ENCODE measurements at places on chromosomes 3 and 15. TPM values are rescaled to one million over a fixed set of nuclear protein-coding genes. Genes with fewer than 3 reads are reported as not detected.

Gene ZNF660
- total RNA-seq = 0.53 TPM

Gene SLC9C1
- not detected for total RNA-seq

Gene DCBLD2
- 1.6 TPM for total RNA-seq

Gene IL17RE
- total RNA-seq = 1.2 TPM

GRCh38 chr3:188442430-188442829 is 288.5 kb downstream of the LPP start:
- H3K4me3 ChIP-seq = no peak overlapping the region
- no peaks in the 10 kb centered on the region for H3K36me3 ChIP-seq
- no peaks in the 10 kb centered on the region for H3K27me3 ChIP-seq
- H3K4me1 ChIP-seq = peaks cover 28% of the 10 kb centered on the region
- no peak overlapping the region for H3K27ac ChIP-seq
- no peak for DNase-seq

DNA sequence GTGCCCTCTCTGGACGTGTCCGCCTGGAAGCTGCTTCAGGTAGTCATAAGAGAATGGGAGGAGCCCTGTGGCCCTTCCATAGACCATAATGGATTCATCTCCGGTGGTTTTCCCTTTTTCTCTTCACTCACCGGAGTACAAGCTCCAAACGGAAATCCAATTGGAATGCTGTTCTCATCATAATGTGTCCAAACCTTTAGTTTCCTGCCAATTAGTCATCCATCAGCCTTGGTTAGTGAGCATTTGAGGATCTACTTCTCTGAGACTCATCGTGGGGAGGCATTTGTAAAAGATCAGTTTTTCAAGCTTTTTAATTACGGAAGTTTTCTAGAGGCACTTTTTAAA is 34.9 kb downstream of the ABHD2 start:
- H3K27ac ChIP-seq = no peak overlapping the region
- no peaks in the 10 kb centered on the region for H3K27me3 ChIP-seq
- no peaks in the 10 kb centered on the region for H3K4me1 ChIP-seq
- no peak overlapping the region for H3K4me3 ChIP-seq

- no peak for DNase-seq
- H3K36me3 ChIP-seq = peaks cover 7% of the 10 kb centered on the region
- H3K4me1 ChIP-seq = peaks cover 18% of the 10 kb centered on the region
- H3K27ac ChIP-seq = no peak overlapping the region
These were observed 1.7 kb upstream of the DNAJC17 start for GRCh38 chr15:40808861-40809450.

DNA sequence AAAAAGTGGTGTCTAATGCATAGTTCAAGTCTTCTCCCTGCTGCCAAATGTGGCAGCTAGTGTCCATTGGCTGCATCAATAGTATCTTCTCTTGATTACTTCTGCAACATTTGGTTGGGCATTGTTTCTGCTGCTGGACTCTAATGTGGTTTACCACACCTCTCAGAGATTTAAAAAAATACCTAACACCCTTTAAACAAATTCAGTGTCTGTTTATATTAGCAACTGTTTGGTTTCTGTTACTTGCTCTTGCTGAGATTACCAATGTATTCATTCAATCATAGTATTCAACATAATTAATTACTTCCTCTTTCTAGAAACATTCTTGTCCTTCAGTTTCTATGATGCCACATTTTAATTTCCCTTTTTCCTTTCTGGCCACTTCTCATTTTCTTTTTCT is 20.3 kb upstream of the NECTIN3 start:
- no peak overlapping the region for H3K27ac ChIP-seq
- H3K27me3 ChIP-seq = no peaks in the 10 kb centered on the region
- no peak overlapping the region for H3K4me3 ChIP-seq
- DNase-seq = no peak

- H3K4me1 ChIP-seq = no peaks in the 10 kb centered on the region
- H3K4me3 ChIP-seq = no peak overlapping the region
- no peaks in the 10 kb centered on the region for H3K27me3 ChIP-seq
- no peak overlapping the region for H3K27ac ChIP-seq
These were observed 810 bp downstream of the PTPRG start for GRCh38 chr3:61562042-61562720.
